ENCODE measurements at places on chromosomes 6 and 20.

DNA sequence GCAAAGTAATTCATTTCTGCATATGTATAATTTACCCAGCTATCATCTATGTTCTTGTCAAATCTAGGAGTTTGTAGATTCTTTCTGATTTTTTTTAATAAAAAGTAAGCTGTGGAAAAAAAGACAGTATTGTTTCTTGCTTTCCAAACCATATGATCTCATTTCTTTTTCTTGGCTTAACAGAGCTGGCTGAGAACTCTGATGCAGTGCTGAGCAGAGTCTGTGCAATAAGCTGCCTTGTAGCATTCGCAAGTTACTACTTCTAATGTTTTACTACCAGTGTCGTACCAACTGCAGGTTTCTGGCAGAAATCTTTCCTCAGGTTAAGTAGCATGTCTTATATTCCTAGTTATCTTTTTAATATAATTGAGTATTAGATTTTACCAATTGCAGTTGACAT lies 15.6 kb downstream of the RRBP1 start:
- DNase-seq = no peak

DNA sequence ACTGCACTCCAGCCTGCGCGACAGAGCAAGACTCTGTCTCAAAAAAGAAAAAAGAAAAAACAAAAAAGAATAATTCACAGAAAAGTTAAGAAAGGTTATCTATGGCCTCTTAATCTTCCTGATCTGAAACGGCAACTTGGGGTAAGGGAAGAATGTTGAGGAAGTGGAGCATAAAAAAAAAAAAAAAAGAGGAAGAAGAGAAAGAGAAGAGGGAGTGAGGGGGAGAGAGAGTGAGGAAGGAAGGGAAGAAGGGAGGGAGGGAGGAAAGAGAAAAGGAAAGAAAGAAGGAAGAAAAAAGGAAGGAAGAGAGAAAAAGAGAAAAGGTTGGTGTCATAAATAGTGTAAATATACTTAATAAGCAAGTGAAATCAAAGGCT lies 68.9 kb upstream of the NCOA3 start:
- no peak for DNase-seq

- no peak for DNase-seq
Observed at GRCh38 chr20:56629464-56630085, 469 bp downstream of the TFAP2C start.

DNA sequence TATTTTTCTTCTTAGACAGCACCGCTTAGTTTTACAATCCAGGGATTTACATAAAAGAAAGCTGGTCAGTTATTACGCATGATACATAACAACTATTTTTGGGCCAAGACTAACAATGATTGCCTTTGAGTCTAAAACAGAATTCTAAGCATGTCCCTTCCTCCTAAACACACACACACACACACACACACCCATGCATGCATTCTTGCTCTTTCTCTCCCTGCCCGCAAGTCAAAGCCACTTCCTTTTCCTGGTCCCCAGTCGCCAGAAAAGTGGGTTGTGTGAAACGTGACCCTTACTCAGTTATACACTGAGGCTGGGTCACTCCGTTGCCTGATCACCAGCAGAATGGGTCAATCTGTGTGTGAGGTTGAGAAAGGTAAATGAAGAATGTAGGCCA lies 31.4 kb downstream of the FYN start:
- peak; percentile 74 for DNase-seq

DNA sequence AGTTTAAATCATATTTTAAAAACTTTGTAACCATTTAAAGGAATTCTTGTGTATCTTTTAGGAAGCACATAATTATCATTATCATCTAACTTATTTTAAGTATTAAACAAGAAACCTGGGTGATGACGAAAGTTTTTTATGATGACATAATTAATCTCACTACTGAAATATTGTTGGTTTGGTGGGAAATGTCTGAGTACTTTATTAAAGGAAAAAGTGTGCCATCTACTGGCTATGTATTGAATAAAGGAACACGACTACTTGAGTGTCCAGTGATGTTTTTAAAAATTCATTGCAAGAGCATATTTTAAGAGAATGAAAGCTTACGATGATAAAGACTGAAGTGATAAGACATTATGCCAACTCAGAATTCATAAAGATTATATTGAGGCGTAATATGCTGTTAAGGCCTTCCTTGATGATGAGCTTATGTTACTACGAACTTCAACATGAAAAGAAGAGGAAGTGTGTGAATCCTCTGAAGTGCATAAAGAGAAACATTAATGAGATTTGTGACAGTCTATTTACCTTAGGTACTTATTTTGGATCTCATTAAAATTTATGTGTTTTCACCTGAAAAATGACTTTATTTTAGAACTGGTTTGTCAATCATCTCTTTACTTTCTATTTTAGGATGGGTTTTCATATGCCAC lies 12.0 kb upstream of the TRMT11 start:
- no peak for DNase-seq

DNA sequence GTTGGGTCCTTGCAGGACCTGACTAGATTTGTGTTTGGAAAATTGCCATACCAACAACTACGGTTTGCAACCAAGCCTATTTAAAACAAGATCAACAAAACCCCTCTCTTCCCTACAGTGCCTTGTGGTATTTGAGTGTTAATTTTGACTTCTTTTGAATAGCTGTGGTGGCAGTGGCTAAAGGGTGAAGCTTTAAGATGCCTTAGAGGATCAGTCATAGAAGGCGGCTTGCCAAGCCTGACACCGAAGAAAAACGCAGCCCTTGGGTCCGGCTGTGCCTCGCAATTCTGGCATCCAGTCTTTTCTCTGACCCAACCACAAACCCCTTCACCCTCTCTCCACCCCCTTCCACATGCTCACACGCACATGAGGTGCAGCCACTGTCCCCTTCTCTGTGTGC lies 32.6 kb downstream of the BMP6 start:
- no peak for DNase-seq

DNA sequence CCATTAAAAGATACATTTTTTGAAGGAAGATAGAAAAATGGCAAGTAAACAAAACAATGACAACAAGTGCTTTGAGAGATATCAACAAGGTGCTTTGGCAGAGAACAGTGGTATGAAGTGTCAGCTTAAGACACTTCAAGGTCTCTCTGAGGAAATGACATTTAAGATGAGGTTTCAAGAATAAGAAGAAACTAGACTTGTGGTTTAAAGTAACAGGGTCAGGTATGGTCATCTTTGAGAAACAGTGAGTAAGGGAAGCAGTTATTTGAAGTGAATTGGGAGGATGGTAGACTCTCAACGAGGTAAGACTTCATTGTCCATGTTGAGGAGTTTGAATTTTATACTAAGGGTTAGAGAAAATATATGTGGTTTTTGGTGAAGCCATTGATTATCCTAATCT lies 77.8 kb downstream of the SYCP2L start:
- DNase-seq = no peak

DNA sequence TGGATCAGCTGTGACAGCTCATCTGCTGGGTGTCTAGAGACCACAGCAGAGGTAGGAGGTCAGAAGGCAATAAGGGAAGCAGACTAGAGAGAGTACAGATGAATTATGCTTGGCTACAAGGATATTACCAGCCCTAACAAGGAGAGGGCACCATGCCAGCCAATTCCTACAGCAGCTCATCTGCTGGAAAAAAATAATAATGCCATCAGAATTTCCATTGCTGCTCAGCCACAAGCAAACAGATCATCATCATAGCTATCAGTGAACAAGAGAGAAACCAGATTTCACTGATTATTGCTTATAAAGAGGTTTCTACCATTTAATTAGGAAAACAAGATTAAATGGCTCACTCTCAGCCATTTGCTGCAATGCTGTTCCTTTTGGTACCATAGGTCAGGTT lies 66.5 kb downstream of the PSMG4 start:
- no peak for DNase-seq

DNA sequence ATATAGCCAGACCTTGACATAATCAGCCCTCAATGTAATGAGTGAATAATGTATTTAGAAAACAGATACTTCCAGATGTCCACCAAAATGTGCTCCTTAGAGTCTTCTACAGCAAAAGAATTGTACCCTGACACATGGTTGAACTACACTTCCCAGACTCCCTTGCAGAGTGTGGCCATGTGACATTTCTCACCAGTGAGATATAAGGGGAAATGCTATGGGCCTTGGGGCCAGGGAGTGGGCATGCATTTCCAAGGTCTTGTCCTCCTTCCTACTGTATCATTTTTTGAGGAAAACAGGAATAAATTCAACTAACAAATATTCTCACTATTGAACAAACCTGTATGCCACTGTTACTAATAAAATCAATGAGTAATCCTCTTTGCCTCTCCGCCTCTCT lies 211.4 kb upstream of the SMLR1 start:
- DNase-seq = no peak

- DNase-seq = no peak
Observed at GRCh38 chr6:25413207-25413905, 134.2 kb downstream of the CARMIL1 start.

- no peak for DNase-seq
Observed at GRCh38 chr6:33820243-33820642, 16.4 kb upstream of the MLN start.

DNA sequence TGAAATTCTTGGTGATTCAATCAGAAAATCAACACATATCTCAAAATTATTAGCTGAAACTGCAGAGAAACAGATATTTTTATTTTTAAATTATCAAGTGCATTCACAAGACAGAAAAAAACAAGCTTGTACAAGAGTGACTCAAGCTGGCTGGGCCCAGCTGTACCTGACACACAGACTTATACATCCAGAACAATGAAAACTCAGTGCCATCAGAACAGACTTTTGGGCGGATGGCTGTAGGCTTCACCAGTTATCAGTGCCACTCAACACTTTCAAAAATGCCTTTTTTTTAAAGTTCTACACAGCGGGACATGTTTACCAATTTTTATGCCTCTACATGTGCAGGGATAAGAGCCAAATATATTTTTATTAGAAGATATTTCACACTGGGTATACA lies 102.8 kb downstream of the MYB start:
- DNase-seq = no peak

- DNase-seq = no peak
Observed at GRCh38 chr6:72271531-72271930, 350.3 kb upstream of the KCNQ5 start.

DNA sequence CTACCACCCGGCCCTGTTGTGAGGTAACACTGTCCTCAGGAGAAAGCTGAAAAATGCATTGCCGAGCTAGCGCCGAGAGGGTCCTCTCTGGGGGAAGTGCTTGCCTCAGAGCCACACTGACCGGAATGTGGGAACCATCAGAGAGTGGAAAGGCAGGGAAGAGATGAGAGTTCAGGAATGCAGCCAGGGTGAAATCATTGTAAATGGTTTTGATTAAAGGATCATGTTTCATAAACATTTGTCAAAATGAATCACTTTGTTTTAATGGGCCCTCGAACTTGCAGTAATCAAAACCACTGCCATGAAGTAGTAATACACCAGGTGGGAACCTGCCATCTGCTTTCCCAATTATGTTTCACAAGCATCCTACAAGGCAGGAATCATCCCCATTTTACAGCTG lies 16.9 kb upstream of the IL17F start:
- DNase-seq = no peak

- no peak for DNase-seq
Observed at GRCh38 chr6:10048370-10049297, 366.2 kb downstream of the TFAP2A start.

GRCh38 chr6:70717038-70717801 lies 49.5 kb downstream of the SMAP1 start:
- no peak for DNase-seq

- DNase-seq = no peak
Observed at GRCh38 chr6:46098678-46099077, 31.1 kb upstream of the ENPP4 start.

- no peak for DNase-seq
Observed at GRCh38 chr6:125277838-125278237, 23.9 kb downstream of the HDDC2 start.

DNA sequence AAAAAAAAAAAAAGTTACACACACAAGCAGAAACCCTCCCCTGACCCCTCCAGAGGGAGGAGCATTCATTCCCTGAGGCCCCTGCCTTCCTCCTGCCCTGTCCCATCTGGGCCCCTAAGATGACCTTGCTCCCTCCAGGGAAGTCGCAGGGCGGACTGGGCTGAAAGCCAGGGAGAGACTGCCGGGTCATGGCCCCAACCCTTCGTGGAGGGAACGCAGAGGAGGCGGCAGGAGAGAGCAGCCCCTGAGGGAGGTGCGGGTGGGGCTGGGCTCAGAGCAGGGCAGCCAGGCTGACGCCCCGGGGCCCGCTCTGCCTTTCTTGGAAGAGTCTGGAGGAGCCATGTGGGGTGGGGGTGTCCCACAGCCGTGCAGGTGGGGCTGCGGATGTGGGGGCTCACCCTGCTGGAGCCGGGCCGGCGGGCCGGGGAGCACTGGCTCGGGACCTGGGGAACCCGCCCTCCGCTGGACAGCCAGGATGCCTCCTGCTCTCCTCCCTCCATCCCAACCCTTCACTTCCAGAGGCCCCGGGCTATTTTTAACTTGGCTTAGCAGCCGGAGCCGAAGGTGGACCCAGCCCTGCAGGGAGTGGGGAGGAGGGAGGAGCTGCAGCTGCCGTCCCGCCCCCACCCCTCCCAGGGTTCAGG lies 15.0 kb upstream of the ABHD16B start:
- DNase-seq = no peak

GRCh38 chr6:157974341-157974894 lies 7.2 kb upstream of the SYNJ2 start:
- no peak for DNase-seq

DNA sequence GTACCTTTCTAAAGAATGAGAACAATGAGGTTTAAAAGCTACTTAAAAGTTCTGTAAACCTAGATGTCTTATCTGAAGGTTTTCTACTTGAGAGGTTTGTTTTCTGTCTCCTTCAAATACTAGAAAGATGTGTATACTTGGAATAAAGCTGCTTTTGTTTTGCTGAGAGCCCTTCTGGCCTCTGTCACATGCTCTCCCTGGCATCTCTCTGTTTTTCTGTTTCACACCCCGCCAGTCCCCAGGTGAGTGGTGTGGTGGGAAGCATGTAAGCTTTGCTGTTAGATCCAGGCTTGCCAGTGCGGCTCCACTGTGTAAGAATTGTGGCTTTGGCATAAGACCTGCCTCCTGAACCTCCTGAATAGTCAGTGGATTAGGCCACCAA lies 56.8 kb downstream of the SNX9 start:
- DNase-seq = no peak

- DNase-seq = no peak
Observed at GRCh38 chr6:99608059-99608885, 1.6 kb downstream of the PRDM13 start.

GRCh38 chr20:7939663-7940062 lies 595 bp downstream of the HAO1 start:
- DNase-seq = no peak

DNA sequence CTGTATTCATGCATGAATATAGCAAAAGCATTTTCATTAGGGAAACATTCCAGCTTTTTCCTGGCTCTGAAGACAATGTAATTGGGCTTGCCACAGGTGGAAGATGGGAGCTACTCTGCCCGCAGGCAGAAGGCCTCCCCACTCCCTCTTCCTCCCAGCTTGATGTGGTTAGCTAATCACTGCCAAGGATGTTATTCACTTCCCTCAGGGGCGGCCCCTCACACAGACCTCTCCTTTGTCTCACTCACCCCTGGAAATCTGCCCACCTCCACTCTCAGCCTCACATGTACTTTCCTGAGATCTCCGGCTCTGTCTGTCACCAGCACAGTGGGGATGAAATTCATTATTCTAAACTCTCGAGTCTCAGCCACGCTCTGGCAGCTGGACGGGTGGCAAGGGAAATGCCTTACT lies 100.7 kb downstream of the ANKRD60 start:
- DNase-seq = no peak

Data from activated effector memory CD4-positive, alpha-beta T cell treated with anti-CD3 and anti-CD28 coated beads, Interleukin-2, amount 50 U/mL, for 16 hours (primary cell).